Stimulated activated CD8-positive, alpha-beta memory T cell treated with anti-CD3 and anti-CD28 coated beads, Interleukin-12 subunit alpha, Interleukin-12 subunit beta, amount 100 ng/mL, for 4 hours (primary cell): ENCODE measurements at places on chromosomes 1 and 21.

DNA sequence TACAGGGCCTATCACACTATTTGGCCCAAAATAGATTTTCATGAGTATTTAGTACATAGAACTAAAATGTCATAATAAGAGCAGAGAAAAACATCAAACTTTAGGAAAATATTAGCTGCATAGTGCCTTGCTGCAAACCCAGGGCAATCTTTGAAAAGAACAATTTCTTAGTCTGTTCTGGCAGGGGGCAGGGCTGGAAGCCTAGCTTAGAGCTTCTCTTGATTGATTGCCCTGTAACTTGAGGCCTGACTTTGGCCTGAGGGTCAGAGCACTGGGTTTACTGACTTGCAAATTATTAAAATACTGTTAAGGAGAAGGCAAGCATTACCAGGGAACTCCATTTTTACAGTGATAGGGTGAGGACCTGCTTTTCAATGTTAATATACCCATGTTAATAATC is 115.8 kb upstream of the SPAG17 start:
- DNase-seq, result no peak

DNA sequence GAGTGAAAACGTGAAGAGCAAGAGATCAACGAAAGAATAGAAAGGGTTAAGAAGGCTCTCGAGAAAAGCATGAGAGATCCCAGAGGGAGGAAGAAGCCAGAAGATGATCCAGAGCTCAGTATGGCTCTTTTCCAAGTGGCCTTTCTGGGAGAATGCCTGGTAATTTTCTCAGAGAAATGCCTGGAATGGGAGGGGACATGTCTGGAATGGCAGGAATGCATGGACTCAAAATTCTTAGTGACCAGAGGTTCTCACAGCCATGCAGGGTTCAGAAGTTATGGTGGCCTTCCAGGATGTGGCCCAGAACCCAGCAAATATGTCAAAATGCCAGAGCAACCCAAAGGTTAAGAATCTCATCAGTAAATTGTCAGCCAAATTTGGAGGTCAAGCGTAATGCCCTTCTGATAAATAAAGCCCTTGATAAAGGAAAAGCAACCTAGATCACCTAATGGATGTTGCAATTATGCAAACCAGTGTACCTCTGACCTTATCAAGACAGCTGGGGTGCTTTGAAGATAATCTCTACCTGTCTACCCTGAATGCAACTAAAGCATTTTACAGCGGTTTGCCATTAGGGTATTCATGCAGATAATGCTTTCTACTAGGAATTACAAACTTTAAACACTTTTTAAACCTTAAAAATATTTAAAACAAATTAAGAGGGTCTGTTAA is 53.1 kb downstream of the NBPF6 start:
- no peak for DNase-seq

- DNase-seq, result no peak
These were observed 251.1 kb upstream of the RAB4A start for GRCh38 chr1:229019663-229020271.

GRCh38 chr21:36212513-36212780 is 55.8 kb downstream of the DOP1B start:
- DNase-seq, result no peak

- no peak for DNase-seq
These were observed 121.9 kb downstream of the SLC5A9 start for GRCh38 chr1:48344373-48344772.

GRCh38 chr1:49340576-49340975 is 563.9 kb upstream of the BEND5 start:
- DNase-seq, result no peak

DNA sequence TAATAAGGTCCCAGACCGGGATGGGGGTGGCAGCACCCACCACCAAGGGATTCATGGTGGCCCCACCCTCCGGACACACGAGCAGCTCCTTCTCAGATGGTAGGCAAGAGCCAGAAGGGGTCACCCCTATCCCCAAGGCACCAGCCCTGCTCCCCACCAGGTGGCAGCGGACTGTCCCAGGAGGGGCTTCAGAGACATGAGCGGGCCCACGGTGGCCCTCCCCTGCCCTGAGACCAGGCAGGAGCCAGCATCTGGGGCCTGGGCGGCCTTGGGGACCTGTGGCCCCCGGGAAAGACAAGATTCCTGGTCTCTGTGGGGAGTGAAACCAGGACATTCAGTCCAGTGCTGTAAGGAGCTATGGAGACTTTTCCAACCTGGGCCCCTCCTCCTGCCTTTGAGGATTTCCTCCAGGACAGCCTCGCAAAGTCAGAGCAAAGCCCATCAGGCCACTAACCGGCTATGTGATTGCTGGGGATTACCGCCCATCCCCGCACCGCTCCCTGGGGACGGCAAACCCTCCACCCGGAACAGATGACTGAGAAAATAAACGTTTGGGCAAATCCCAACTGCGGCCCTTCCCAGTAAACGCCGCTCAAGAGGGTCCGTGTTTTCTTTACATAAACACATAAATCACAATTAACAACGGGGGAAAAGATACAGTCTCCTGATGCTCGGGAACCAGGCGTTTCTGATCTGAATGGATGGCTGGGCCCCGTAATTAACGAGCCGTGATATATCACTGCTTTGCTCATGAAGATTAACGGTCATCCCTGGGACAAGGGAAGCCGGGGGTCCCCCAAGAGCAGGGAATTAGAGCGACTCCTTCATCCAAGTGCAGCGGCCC is 50.9 kb upstream of the ARHGEF16 start:
- DNase-seq, result no peak

GRCh38 chr1:230113593-230114236 is 46.7 kb downstream of the GALNT2 start:
- no peak for DNase-seq
